ENCODE measurements at places on chromosomes 6 and 20.

- no peak for DNase-seq
Measured at GRCh38 chr6:54856129-54856528, 9.6 kb downstream of the FAM83B start.

DNA sequence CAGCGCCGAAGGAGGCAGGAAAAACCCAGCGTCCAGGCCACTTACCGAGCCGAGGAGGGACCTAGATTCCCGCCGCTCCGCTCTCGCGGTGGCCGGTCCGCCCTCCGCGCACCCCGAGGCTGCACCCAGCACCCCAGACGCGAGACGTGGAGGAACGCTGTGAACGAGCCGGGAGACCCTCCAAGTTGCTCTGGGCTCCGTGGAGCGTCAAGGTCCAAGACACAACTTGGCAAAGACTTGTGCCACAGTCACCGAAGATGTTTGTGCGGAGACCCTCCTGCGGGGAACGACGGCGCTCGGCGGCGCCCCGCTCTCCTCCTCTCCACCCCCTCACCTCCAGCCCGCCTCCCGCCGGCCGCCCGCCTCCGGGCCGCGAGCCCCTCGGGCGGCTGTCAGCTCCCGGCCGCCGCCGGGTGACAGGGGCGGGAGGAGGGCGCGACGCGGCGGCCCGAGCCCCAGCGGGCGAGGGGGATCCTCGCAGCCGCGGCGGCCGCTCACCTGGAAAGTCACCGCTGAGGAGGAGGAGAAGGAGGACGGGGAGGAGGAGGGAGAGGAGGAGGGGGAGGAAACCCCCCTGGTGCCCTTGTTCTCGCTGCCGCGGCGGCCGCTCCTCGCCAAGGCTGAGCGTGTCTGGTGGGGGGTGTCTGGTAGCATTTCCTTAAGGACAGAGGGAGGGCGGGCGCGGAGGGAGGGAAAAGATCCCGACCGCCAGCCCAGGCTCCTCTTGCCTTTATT is 637 bp upstream of the HIVEP2 start:
- DNase-seq: peak; percentile 62

DNA sequence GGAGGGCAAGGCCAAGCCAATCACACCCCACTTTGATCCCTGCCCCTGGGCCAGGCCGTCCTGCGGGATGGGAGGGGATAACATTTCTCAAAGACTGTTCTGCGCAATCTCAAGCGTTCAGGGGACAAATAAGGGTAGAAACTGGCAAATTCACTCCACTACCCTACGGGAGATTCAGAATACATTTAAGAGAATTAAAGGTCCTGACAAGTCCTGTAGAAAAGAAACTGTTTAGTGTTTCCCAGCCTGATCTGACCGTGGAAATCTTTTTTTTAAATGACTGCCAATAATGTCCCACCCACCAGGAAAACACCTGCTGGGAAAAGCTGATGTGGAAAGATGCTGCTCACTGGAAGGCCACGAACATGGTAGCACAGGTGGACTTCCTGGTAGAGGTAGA is 140.6 kb upstream of the RNF24 start:
- DNase-seq: no peak

DNA sequence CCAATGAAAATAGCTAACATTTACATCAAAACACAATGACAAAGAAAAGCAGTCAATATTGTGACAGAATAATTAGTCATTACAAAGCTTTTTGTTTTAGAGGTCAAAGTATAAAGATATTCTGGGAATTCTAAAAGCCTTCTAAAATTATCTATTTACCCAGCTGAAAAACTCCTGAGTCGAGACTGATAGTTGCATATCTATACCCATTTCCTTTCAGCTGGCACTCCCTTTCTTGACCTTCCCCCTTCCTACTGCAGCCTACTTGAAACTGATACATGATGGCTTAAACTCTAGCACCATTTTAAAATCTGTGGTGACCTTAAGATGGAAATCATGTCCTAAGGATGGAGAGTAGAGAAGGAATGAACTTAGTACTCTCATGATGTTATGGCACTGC is 38.6 kb downstream of the LMBRD1 start:
- DNase-seq: no peak

DNA sequence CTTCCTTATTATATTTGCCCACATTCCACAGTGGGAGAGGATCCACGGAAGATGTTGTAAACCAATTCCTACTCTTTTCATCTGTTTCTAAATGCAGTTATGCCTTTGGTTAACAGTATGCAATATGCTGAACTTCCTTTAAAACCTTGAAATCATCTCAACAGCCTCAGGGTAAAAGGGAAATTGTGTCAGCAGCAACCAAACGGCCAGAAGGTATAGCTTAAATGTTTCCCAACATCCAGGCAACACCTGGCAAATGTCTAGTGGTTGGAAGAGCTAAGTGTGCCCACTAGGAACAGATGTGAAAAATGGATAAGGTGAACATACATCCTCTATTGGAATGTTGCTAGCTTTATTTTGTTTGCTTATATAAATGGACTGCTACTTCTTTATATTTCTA is 164.8 kb downstream of the FAXC start:
- DNase-seq: no peak

DNA sequence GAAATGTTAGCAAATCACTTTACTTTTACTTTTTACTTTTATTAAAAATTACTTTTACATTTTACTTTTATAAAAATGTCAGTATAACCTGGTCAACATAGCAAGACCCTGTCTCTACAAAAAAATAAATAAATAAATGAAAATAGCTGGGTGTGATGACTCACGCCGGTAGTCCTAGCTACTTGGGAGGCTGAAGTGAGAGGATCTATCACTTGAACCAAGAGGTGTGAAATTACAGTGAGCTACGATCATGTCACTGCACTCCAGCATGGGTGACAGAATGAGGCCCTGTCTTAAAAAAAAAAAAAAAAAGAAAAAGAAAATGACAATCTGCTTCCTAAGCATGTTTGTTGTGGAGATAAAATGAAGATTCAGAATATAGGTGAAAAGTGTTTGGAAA is 31.0 kb upstream of the FBXO30 start:
- DNase-seq: no peak

DNA sequence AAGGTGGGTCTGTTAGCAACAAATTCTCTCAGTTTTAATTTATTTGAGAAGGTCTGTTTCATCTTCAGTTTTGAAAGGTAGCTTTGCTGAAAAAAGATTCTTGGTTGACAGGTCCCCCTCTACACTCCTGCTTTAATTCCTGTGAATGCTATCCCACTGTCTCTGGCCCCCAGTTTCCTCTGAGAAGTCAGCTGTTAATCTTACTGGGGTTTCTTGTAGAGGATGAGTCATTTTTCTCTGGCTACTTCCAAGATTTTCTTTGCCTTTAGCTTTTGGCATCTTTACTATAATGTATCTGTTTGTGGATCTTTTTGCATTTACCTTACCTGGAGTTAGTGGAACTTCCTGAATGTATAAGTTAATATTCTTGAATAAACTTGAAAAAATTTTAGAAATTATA is 122.7 kb downstream of the MMS22L start:
- DNase-seq: no peak

DNA sequence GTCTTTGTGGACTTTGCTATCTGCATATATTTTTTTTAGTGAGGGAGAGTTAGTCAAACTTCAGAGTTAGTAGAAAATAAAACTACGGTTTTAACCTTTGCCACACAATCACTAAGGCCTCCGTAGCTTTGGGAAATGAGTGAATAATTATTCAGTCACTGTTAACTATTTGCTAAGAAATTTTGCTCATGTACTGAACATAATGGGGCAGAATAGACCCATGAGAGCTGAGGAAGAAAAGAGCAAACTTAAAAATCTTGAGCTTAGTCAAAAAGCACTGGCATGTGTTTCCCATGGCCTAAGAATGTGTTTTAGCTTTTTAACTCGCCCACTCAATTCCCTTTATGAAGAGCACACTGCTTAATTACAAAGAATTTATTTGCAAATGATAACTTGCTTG is 60.4 kb upstream of the SUPT3H start:
- DNase-seq: no peak

DNA sequence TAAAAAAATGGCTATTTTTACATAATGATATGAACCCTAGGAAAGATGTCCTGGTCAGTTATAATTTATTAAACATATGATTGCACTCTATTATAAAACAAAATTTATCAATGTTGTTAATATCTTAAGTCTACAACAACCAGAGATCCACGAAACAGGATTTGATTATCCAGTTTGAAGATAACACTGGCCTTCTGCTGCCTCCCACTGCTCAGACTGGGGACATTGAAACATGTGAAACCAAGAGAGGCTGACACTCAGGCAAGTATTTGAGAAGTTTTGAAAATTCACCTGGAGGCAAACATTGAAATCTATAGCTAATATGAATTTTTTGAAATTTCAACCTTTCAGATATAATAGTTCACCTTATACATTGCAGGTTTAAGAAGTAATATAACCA is 219.3 kb upstream of the HSF2 start:
- DNase-seq: no peak

DNA sequence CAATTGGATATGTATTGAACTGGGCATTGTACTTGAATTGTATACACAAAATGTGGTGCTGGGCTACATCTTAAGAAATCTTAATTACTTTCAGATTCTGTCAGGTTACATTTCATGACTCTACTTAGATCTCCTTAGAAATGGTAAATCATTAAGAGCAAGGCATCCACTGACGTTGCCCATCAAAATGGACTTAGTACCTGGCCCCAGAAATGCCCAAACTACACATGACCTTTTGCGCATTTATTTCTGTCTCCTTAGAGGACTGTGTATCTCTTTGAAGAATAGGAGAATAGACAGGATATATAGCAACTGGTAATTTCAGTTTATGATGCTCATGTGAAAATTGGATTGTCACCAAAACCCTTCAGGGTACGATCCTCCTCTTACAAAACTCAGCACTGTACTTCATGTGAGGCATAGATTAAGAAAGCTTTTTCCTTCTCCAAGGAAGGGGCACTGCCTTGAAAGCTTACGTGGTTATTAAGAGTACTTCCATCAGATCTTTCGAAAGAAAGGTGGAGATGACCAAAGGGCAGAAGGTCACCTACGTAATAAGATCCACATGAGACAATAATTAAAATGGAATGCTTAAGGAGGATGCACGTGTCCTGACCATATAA is 61.4 kb upstream of the BMP2 start:
- no peak for DNase-seq

DNA sequence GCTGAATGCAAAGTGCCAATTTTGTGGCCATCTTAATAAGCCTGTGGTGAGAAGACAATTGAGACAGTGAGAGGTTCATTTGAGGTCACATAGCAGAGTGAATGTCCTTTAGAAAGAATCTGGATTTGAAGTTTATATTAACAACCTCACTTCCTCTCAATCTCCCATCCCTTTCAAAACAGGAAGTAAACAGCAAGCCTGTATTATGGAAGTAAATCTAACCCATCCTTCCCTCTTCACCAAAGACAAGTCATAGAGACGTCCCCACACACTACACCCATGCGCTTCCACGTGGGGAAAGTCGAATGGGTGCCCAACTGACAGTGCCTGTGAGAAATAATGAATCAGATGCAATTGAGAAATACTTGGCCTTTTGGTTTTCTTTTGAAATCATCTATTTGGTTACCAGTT is 28.8 kb upstream of the CCND3 start:
- DNase-seq: peak; percentile 76

- no peak for DNase-seq
Measured at GRCh38 chr20:33466303-33466646, 22.7 kb upstream of the SNTA1 start.

DNA sequence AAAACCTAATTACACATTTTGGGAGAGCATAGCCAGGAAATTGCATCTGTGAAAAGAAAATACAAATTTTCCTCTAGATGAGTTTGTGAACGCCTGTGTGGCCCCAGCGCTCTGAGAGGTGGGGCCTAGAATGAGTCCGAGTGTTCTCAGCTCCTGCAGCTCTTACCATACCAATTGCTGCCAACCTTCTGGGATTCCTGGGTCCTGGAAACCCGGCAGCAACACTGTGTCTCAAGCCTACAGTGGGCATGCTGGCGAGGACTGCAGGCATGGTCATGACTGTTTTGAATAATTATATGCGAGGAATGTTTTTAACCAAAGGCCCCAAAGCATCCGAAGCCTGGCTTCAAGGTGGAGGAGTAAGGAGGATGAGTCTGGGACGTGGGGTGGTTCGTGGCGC is 90.4 kb downstream of the SERAC1 start:
- DNase-seq: no peak

All from stimulated activated CD4-positive, alpha-beta T cell treated with anti-CD3 and anti-CD28 coated beads, Interleukin-4, amount 100 ng/mL, for 24 hours (primary cell).